ENCODE measurements at places on chromosomes 7 and 10. TPM values are rescaled to one million over a fixed set of nuclear protein-coding genes. Genes with fewer than 3 reads are reported as not detected.

FAM237B gene
- total RNA-seq = not detected

DNA sequence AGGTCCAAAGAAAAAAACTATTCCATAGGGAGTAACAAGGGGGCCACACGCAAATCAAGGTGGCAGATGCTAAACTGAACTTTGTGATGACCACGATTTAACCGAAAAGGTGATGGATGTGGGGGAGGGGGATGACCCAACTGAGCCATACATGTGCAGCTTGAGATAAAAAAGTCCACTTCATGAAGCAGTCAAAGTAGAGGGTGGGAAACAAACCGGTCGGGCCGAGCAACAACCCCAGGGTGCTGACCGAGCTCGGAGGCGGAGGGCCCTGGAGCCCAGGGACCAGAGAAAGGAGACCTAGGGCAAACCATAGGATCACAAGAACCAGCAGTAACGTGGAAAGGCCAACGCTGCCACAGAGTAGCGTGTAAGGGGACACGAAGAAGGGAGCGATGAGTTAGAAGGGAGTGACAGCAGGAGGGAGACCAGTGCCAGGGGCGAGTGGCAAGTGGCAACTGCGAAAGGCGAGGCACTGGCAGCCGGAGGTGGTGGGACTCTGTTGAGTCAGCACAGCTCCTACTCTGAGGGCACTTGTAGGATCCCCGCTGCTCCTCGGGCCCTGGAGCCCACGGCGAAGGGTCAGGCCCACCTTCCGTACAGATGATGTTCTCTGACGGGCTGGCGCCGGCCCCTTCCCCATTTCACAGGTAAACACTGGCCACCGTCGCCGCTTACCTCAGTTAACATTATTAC is 540 bp downstream of the SNX13 start:
- DNase-seq = peak; percentile 54

DNA sequence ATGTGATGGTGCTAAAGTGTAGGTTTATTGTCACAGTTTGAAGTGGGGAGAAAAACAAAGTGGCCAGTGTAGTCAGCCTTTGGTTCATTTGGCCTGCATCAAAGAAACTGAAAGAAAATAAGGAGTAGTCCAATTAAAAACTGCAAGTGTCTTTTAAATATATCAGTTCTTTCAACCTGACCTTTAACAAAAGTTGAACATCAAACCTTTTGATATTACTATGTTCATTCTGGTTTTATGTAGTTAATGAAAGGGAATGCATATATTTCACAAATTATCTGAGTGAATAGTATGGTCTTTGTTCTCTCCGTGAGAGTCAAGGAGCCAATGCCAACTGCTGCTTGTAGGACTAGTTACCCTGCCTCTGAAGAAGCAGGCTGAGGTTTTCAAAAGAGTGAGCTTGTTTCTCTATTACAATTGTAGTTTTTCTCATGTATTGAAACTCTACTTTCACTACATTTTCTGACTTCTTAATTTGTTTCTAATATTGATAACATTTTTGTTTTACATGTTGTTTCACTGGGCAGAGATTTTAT is 1160.8 kb upstream of the LRRTM3 start:
- no peak for DNase-seq

DNA sequence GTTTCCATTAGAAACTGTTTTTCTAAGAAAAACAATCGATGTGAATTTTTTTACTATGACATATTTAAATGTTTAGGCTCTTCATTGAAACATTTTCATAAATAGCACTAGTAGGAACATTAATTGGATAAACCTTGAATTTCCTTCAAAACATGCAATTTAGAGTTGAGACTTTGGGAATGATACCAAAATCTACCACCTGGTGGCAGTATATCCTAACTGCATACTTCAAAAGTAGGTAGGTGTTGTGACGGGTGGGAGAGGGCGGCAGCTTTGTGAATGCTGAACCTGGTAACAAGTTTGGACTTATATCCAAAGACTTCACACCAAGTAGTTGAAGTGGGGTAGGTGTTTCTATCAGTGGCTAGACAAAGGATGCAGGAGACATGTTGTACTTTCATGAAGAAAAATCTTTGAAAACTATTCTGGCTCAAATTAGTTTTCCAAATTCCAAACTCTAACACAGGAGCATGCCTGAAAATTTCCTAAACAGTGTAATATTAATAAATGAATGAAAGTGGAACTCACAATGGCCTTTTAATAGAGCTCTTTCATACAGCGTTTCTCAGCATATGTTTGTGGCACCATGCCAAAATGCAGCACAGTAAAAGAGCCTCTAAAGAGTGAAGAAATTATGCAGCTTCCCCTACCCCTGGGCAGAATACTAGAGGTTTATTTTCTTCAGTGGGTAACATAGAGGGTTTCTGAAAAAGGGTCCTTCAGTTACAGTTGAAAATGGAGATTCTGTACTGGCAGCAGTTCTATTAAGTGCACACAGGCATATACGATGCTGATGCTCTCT is 201.0 kb upstream of the TPK1 start:
- peak; percentile 33 for DNase-seq

GRCh38 chr7:131103997-131104396 is 223.7 kb upstream of the MKLN1 start:
- DNase-seq = no peak

- no peak for DNase-seq
These were observed 21.2 kb upstream of the SLC35B4 start for GRCh38 chr7:134337980-134338379.

TMEM184A gene
- 21.0 TPM for total RNA-seq

DNA sequence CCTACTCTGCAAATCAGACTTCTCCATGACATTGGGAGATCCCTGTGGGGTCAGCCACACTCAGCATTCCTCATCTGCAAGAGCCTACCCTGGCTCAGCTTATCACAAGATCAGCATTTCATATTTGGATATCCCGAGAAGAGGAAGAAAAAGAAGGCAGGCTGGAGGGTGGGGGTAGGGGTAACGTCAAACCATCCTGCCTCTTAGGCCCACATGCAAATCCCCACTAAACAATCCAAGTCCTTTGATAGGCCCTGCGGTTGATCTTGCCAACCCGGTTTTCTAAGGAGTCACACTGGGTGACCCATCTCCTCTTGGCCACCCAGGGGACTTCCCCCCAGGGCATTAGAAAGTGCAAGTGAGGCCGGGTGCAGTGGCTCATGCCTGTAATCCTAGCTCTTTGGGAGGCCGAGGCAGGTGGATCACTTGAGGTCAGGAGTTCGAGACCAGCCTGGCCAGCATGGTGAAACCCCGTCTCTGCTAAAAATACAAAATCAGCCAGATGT is 128.0 kb upstream of the CALN1 start:
- DNase-seq = no peak

DNA sequence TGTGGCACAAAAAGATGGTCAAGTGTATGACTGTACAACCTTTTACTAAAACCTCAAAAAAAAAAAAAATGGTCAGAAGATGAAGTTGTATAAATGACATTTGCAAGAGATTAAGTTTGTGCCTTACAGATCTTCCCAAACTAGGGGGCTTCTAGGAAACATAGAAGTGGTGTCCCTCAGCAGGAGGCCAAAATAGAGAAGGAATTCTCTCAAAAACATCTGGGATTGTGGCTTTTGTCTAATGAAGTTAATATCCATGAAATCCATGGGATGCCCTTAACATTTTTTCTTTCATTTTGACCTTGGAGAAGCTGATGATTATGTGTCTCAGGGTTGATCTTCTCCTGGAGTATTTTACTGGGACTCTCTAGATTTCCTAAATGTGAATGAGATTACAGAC is 62.2 kb downstream of the CASD1 start:
- DNase-seq = no peak

DNA sequence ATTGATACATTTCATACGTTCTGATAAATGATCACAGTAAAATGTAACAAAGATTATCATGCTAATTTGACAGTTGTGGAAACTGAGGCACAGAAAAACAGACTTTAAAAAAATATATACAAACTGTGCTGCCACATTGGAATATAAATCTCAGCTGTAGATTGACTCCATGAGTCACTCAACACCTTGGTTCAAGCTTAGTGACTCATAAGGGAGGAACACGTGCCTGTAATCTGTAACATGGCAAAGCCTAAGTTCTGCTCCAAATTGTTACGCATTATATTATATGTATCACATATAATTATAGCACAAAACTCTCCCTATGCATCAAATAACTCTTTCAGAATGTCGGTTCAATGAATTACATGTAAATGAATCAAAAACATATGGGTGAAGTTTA is 1047.5 kb downstream of the GATA3 start:
- no peak for DNase-seq

SLC13A4 gene
- not detected for total RNA-seq

GRCh38 chr7:149885191-149886017 is 11.6 kb downstream of the ATP6V0E2 start:
- DNase-seq = no peak

- no peak for DNase-seq
These were observed 29.1 kb downstream of the NUDCD3 start for GRCh38 chr7:44461387-44461786.

DNA sequence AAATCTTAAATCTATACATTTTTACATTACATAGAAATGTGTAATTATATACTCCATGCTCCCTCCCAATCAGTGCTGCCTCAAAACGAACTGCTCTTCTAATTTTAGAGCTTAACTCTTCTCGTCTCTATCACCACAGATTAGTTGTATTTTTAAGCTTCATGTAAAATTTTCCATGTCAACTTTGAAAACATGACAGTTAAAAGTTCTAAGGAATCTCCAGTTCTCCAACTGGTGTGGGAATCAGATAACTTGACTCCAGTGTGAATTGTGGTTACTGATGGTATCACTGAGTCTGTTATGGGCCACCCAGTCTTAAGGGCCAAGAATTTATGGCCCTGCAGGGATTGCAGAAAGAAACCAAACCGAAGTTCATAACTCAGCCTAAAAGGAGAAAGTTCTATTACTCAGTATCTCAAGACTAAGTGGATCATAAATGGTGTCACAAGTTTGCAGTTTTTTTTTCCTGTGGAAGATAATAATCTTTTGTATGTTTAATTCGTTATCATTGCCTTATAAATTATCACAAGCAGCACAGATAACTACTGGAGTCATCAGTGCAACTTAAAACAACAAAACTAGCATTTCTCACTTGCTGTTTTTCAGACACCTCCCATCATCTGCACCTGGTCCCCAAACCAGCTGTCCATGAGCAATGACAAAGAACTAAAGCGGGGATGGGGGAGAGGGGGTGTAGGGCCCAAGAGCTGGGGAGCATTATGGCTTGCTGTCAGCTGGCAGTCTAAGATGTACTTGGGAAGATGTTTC is 31.5 kb upstream of the KMT2E start:
- DNase-seq = no peak

GRCh38 chr10:113239566-113240350 is 289.7 kb downstream of the TCF7L2 start:
- DNase-seq = peak; percentile 8

GRCh38 chr10:6267941-6268340 is 65.2 kb downstream of the PFKFB3 start:
- DNase-seq = no peak

DNA sequence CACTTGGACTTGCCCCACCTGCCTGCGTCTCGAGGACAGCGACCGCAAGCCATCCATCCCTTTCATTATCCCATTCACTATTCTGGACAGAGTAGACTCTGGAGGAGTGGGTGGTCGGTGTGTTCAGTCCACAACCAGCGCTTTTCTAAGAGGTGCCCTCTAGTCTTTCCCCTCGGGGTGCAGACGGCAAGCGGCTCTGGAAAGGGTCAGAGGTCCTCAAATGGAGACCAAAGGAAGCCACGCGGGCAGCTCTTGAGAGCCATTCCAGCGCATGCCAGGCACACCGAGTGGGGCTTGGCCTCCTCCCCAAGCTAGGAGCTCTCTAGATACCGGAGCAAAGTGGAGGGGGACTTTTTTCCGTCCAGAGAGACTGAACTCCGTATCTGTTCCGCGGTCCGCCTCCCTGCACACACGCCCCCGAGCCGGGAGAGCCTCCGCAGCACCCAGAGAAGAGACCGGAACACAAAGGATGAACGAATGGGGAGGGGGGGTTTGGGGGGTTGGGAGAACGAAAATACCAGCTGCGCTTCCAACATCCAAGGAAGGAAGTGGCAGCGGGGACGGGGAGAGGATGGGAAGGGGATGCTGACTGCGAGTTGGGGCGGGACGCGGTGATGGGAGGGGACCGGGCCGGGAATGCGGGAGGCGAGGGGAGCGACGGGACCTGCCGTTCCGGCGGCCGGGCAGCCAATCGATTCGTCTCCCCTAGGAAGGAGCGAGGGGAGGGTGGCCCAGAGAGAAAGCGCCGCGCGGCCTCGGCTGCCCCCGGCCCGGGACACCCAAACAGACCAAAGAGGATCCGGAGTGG is 515 bp downstream of the GSDME start:
- DNase-seq = peak; percentile 33

DNA sequence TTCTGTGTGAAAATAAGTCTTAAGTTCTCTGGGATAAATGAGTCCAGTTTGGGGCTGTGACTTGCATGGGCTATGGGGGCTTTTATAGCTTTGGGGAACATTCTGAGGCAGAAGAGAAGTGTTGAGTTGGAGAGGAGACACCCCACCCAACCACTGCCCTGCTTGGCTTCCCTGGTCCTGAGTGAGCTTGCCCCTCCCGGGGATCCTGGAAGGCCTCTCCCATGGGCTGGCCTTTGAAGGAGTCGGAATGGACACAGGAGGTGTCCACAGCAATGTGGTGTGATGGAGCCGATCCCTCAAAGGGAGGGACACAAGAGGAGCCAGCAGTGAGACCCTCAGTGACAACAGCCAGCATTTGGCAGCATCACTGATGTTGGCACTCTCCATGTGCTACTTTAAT is 89.8 kb downstream of the GLRX3 start:
- no peak for DNase-seq

- no peak for DNase-seq
These were observed 23.3 kb upstream of the GPR22 start for GRCh38 chr7:107446531-107446930.

TFPI2 gene
- 10.9 TPM for total RNA-seq

DNA sequence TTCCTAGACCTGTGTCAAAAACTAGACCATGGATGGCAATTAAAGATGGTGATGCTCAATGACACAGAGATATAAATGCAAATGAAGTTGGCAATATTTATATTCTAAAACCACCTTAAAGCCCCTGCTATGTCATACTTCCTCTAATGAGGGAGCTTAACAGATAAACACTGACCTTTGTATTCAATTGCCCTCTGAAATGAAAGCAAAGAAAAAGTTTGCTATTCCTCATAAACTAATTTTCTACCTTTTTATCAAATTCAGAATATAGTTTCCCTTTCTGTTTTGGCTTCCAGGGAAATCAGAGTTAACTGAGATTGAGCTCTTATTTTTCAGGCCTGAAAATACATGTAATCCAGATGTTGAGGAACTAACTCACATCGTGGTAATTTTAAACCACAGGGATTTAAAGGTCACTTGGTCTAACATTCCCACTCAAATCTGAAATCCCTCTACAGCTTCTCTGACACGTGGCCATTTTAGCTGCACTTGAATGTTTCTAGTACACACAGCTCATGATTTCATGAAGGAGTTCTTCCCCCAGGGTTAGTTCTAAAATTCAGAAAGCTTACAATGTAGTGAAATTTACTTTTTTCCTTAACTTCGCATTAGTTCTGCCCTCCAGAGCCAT is 37.9 kb upstream of the ABCB5 start:
- DNase-seq = no peak

DNA sequence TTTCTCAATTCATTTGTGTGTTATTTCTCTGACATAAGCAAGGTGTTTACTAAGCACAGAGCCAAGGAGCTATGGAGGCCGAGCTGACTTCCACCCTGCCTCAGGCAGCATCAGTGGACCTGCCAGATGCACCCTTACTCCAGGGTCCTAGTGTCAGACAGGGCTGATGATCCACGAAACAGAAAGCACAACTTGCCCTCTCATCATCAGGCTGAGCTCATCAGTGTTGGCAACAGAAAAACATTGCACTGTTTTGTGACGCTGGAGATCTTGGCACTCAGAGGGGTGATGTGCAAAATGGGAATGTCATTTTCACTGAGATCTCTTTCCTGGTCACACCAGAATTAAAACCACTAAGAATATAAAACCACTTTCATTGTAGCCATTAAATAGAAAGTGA is 201.8 kb downstream of the GLI3 start:
- DNase-seq = no peak

SEMA3D gene
- total RNA-seq = 0.66 TPM

PTTG1IP2 gene
- not detected for total RNA-seq
